Activated CD4-positive, CD25-positive, alpha-beta regulatory T cell treated with anti-CD3 and anti-CD28 coated beads, Interleukin-2, amount 50 U/mL, for 16 hours (primary cell): ENCODE measurements at places on chromosomes 11 and 22.

DNA sequence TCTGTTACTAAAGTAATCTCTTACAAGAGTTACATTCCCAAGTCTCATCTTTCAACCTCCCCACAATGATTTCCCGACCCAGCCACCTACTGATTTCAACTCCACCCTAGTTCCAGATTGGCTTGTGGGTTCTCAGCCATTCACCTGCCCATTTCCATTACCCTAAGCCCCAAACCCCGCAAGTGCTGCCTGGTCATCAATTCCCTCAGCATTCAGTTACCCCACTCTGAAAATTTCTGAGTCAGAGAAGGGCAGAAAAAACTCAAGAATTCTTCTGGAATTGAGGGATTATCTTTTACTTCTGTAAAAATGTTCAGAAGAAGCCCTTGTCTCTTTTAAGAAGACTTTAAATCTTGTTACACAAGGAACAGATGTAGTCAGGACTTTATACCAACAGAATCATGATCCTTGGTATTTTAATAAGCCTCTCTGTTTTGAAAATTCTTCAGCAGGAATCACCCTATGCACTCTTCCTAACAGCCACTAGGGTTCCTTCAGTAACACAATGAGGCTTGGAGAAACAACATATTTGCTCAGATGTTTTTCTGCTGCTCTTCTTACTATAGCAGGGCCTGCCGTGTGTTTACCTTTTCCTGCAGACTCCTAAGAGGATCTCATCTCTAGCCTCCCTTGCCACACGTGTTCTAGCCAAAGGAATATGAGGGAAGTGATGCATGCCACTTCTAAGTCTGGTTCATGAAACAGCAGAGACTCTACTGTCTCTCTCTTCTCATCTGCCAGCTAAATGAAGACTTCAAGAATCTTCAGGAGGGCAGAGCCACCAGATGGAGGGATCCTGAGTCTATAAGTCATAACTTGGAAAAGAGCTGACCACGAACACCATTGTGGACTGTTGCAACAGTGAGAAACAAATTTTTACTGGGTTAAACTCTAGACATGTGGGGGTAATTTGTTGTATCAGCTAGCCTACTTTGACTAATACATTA is 29.3 kb upstream of the PAMR1 start:
- no peak for DNase-seq

DNA sequence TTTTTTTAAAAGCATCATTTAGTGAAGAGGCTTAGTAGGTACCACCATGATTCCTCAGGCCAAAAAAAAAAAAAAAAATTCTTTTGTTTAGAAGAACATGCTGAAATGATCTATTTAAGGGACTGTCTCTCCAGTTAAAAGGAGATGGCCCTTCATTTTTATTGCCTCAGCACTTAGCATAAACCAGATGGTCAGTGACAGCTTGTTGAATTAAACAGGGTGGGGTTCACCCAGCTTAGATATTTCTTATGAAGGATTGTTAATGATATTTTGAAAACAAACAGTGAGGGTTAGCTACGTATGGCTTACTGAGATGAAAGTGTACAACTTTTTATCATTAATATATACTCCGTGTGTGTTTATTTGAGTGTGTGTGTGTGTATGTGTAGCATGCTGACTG is 203.7 kb downstream of the FAM181B start:
- no peak for DNase-seq

DNA sequence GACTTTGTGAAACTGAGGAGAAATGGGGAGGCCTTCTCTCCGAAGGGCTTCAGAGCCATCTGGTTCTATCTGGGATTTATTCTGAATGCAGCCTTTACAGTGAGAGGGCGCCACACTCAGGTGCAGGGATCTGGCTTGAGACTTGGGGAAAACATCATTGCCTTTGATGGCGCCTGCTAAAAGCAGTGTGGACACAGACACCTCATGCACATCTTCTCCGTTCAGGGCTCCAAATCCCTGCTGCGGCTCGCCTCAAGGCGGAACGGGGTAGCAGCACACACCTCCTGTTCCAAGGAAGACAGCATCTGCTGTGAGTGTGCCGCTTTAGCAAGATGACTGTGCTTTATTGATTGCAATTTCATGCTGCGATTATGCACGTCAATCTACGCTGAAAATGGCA is 37.1 kb upstream of the OLFML1 start:
- no peak for DNase-seq

DNA sequence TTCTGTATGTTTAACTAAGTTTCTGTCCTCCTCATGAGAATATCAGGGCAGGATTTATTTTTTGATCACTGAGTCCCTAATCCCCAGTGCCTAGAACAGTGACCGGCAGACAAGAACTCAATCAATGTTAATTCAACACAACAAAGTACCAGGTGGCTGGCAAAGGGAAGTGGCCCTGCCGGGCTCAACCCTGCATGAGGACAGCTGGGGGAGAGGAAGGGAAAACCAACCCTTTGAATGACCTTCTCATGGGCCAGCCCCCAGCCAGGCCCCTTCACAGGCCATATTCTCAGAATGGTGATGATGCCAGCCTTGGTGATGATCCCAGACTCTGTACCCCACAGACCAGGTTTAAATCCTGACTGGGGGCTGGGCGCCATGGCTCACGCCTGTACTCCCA is 1.4 kb upstream of the MFNG start:
- DNase-seq, result no peak

DNA sequence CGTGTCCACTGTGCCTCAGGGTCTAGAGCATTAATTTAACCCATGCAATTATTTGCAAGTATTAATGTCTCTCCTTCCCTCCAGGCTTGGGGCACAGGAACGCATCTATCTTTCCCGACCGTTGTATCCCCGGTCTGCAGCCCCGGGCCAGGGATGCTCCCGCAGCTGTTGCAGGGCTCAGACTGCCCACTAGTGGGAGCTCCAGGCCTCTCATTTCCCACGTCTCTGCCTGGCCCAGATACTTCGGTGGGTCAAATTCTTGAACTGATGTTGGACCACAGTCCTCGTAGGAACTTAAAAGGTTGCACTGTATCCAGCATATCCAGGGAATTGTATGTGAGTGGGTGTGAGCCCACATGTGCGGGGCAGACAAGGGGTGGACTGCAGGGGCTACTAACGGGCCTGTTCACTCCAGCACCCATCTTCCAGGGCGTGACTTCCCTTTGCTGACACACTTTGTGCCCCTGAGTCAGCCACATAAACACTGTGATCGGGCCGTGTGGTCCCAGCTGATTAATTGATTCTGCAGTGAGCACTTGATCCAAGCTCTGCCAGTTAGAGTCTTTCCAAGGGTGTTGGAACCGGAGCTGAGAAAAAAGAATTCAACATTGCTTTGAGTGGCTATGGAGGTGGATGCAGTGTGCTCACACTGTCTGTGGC is 451.3 kb downstream of the TBC1D22A start:
- no peak for DNase-seq

DNA sequence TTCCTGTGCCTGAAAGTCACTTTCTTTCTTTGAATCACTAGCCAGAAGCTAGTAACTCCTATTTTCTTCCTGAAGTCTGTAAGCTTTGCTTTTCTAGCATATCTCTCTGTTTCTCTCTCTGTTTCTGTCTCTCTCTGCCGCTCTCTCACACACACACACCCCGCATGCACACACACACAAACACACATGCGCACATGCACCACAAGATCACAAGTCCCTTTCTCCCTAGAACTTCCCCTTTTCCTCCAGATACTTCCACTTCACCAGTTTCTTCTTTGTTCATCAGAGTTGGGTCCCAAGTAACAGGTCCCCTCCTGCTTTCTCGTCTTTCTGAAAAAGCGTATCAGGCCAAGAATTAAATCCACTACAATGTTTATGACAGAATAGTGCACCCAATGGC is 148.5 kb upstream of the HSD17B12 start:
- DNase-seq, result no peak

DNA sequence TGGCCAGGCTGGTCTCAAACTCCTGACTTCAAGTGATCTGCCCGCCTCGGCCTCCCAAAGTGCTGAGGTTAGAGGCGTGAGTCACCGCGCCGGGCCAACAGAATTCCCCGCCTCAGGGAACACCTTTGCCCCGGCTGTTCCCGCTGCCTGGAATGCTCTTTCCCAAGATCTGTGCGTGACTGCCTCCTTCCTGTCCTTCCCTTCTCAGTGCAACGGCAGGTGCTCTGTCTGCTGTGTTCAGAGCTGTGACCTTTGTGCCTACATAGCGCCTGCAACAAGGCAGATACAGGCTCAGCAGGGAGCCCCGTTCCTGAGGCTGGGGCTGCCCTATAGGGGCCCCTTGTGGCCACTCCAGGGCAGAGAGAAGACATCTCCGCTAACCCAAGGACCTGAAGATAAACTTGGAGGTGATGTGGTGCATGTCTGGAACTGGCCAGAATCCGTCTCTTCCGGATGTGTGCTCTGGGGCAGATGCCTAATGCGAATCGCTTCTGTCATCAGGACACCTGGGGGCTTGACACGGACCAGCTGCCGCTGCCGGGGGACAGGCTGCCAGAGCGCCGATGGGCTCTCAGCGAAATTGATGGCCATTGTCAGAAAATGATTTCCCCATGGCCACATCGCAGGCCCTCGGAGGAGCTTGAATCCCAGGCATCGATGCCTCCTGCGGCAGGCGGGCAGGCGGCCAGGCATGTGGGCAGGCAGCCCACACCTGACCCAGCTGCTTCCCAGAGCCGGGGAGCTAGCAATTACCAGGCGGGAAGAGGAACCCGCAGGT is 43.5 kb upstream of the TCF20 start:
- DNase-seq, result no peak

DNA sequence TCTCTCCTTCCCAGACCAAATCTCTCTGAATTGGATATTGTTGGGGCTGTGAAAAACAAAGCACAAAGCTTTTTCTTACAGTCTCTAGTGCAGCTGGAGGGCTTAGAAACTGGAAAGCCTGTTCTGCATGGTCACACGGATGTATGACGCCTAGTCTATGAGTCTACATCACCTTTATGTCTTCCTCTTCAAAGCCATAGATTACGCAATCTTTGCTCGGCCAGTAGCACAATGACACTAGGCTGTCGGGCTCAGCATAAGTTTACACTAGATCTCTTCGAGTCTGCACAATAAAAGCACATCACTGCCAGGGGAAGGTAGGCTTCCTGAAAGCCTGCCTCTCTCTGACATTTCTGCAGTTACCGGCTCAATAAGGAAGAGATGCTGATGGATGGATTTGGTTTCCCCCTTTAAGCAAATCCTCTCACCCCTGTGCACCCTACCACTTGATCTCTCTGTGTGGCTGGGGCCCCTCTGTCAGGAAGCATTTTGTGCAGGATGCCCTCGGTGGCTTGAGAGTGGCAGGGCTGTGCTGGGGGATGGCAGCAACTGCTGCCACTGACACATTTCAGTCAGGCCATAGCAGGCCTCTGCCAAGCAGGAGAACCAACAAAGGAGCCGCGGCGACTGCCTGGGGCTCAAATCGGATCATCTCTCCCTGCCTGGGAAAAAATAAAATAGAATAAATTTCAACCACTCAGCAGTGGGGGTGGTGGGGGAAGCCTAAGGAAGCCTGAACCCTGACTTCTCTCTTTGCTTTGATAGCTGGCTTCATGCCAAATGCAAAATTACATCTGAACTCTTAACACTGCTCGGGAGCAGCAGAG is 1272.8 kb downstream of the LRRC4C start:
- DNase-seq, result no peak

DNA sequence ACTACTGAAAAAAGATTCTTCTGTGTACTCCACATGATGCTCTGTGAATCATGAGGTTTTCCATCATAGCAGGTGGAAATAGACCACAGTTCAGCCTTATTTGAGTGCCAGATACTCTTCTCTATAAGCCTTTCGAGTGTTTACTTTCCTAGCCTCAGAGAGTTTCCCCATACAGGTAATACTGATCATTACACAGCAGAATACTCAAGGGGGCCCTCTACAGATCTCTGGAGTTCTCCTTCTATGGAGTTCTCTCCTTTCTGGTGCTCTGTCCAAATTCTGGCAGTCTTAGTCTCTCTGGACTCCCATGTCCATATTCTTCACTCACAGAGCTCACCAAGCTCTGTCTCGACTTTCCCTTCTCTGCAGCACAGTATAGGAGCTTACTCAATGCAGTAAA is 175.7 kb upstream of the CARD18 start:
- DNase-seq, result no peak

GRCh38 chr22:36767035-36767775 is 8.7 kb downstream of the IFT27 start:
- no peak for DNase-seq

DNA sequence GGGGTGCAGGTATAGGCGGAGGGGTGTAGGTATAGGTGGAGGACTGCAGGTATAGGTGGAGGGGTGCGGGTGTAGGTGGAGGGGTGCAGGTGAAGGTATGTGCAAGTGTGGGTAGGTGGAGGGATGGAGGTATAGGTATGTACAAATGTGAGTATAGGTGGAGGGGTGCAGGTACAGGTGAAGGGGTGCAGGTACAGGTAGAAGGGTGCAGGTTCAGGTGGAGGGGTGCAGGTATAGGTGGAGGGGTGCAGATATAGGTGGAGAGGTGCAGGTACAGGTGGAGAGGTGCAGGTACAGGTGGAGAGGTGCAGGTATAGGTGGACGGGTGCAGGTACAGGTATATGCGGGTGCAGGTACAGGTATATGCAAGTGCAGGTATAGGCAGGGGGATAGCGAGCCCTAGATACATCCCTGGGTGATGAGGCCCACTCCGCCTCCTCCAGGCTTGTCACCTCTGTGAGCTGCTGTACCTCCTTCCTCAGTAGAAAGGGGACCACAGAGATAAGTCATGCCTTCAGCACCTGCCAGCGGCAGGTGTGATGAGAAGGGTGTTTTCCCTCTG is 17.2 kb downstream of the LINC01488 start:
- DNase-seq, result no peak

DNA sequence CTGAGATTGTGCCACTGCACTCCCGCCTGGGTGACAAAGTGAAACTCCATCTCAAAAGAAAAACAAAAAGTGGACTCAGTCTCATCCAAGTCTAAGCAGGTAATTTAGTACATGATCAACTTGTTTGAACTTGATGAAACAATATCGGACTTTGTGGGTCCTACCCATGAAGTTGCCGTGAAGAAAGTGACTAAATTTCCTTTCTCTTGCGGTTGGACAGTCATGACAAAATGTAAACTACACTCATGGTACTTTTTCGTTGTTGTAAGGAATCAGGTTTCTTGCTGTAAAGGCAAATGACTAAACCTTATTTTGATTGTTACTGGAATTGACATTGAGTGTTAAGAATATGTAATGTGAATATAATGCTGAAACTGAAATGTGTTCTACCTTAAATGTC is 164.5 kb upstream of the PLET1 start:
- no peak for DNase-seq

- peak; percentile 72 for DNase-seq
Observed at GRCh38 chr22:42519525-42520401, at the start of gene RRP7A. Gene RRP7A, minus strand, starts transcription at chr22:42519796. Its CDS starts 10 bp downstream, at chr22:42519786.

DNA sequence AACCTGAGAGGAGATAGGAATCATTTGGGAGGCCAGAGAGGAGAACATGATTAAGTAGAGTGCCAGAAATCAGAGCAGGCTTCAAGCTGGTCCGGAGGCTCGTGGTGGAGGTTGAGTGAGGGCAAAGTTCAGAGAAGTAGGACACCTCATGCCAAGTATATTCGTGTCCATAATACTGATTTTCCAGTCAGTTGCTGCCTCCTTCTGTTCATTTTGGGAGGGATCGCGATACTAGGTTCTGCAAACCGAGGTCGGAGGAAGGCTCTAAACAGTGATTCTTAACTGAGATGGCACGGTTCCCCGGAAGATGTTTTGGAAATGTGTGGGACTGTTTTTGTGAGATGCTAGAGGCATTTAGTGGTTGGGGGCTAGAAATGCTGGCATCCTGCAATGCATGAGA is 13.6 kb upstream of the CD3E start:
- no peak for DNase-seq
